ENCODE measurements at places on chromosomes 13 and 19. TPM values are rescaled to one million over a fixed set of nuclear protein-coding genes. Genes with fewer than 3 reads are reported as not detected.

Gene PALM3
- polyA plus RNA-seq, result 2.3 TPM

Gene FPR2
- polyA plus RNA-seq, result 0.16 TPM

Gene PABPC3
- polyA plus RNA-seq, result 0.51 TPM

Gene APOC1
- polyA plus RNA-seq, result 11.3 TPM

Gene DLL3
- 0.90 TPM for polyA plus RNA-seq

DNA sequence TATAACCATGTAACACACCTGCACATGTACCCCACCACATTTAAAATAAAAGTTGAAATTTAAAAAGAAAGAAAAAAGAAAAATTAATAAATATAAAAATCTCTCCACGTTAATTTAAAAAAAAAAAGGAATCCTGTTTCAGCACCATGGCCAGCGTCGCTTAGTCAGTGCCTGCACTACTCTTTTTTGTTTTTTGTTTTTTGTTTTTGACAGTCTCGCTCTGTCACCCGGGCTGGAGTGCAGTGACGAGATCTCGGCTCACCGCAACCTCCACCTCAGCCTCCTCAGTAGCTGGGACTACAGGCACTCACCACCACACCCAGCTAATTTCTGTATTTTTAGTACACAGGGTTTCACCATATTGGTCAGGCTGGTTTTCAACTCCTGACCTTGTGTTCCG is 835.9 kb downstream of the UQCRFS1 start:
- no peak for DNase-seq

- no peak for DNase-seq
Observed at GRCh38 chr19:33535226-33535625, 13.6 kb upstream of the PEPD start.

- DNase-seq, result no peak
Observed at GRCh38 chr19:56917529-56917928, 77.0 kb upstream of the PEG3 start.

DNA sequence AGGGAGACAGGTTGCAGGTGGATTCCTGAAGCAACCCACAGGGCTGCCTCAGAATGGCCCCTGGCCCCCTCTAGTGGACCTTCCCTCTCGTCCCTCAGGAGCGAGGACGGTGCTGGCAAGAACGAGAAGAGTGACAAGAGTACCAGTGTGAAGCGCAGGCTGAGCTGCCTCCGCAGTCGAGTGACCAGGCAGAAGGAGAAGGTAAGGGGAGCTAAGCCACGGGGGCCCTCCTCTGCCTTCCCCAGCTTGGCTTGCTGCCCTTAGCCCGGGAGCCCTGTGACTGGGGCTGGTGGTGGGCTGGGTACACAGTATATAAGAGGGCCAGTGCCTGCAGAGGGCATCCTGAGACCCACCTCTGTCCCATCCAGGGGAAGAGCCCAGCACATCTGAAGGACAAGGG is 34.0 kb downstream of the ARHGEF18 start:
- DNase-seq, result no peak

DNA sequence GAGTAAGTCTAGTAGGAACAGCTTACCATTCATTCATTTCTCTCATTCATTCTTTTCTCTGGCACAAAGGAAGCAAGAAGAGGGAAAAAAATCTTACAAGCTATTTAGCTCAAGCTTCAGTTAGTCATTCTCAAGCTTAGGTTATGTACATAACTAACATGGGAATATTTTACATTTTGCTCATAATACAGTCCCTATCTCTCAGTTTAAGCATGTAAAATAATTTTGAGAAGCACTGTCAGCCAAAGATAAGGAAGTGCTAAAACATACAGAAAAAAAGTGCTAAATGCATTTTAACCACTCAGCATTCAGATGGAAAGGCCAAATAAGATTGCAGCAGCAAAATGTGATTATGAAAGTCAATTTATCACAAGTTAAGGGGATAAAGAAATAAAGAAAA is 7.9 kb downstream of the RBM26 start:
- no peak for DNase-seq

DNA sequence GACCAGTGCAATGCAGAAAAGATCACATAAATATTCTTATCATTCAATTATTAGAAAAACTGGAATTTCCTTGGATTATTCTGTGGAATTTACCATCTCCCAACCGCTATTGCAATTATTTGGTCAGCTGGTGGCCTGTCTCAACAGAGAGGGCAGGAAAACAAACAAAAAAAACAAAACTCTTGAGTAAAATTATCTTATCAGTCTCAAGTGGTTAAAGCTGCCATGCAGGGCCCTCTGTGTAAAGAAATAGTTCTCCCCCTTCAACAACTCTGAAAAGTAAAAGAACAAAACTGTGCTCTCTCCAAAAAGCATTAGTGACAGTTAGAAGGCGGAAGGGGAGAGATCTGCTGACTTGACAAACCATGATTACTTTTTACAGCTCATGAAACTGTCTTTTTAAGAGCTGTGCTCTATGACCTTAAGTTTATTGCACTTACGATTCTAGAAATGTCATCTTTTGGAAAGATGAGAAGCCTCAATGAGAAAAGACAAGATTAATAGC is 152.3 kb downstream of the DLEU7 start:
- no peak for DNase-seq

GRCh38 chr13:59442461-59442860 is 721.3 kb downstream of the DIAPH3 start:
- DNase-seq, result no peak

- no peak for DNase-seq
Observed at GRCh38 chr19:57443121-57443696, 8.1 kb downstream of the ZNF749 start.

- no peak for DNase-seq
Observed at GRCh38 chr19:13935765-13936510, 2.3 kb downstream of the PODNL1 start.

GRCh38 chr19:18488403-18488723 is 33.5 kb downstream of the ELL start:
- DNase-seq, result no peak

DNA sequence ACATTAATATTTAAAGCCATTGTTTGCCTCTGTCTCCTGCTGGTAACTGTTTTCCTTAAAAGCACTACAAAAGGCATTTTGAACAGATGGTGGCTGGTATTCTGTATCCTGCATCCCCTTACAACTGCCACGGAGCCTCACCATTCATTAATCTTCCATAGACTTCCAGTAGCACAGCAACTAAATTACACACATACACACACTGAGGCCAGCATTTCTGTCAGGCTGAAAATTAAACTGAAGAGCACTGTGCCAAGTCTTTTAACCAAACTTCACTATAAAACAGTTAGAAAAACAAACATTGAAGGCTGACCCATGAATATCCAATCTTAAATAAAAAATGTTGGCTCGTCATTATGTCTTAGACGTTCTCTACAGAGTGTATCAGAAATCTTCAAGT is 697.8 kb downstream of the DACH1 start:
- no peak for DNase-seq
